ENCODE measurements at places on chromosomes 4 and X. TPM values are rescaled to one million over a fixed set of nuclear protein-coding genes. Genes with fewer than 3 reads are reported as not detected.
A peak's percentile ranks its signal among the peaks of the same experiment; 100 is the strongest.

The PABPC1L2A gene
- not detected for total RNA-seq

The FSTL5 gene
- not detected for total RNA-seq

The HTN1 gene
- not detected for total RNA-seq

The SPANXC gene
- not detected for total RNA-seq

The RBM46 gene
- not detected for total RNA-seq

The ATP1B4 gene
- not detected for total RNA-seq

The SMR3B gene
- total RNA-seq, result not detected

The SPON2 gene
- 0.32 TPM for total RNA-seq

The CFAP97 gene
- total RNA-seq, result 29.9 TPM

The PARM1 gene
- 0.07 TPM for total RNA-seq

The KIAA1210 gene
- total RNA-seq, result not detected

The HSFX4 gene
- not detected for total RNA-seq

DNA sequence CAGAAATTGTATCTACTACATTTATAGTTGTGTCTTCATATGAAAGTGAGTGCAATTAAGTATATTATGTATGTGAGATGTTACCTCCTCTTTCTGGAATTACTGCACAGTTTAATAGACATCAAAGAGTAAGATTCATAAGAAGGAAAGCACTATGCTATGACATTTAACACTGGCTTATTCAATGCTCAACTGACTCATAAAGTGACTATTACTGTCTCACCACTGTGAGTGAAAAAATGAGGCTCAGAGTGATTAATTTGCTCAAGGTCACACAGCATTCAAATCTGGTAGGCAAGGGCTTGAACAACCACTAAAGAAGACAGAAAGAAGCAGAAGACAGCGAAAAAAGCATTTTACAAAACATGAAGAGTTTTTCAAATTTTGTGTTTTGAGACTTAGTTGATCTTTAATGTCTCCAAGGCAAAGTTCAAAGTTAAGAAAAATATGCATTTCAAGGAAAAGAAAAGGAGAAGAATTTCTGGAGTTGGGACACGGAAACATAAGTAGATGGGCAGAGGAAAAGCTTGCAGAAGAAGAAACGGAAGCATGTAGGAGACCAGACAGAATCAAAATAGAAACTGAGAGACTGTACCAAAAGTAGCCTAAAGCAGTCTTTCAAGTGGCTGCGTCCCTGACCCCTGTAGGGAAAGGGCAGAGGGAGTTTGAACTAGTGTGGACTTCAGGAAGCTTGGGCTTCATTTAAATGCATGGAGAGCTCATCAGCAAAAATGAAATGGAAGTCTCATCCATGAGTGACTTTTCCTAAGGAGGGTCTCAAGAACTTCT lies 66.3 kb downstream of the KCNIP4 start:
- DNase-seq, result no peak

DNA sequence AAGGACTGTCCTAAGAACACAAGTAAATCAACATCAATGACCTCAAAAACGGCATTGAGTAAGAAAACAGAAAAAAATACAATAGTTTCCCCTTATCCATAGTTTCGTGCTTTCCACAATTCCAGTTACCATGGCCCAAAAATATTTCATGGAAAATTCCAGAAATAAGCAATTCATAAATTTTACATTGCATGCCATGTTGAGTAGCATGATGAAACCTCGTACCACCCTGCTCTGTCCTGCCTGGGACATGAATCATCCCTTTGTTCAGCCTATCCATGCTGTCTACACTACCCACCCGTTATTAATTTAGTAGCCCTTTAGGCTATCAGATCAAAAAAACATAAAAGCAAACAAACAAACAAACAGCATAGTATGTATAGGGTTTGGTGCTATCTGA lies 51.1 kb downstream of the KLF3 start:
- no peak for DNase-seq

GRCh38 chr4:1090036-1090435 lies 23.3 kb downstream of the RNF212 start:
- no peak for DNase-seq

- no peak for DNase-seq
Measured at GRCh38 chr4:73055241-73055897, 14.1 kb downstream of the COX18 start.

DNA sequence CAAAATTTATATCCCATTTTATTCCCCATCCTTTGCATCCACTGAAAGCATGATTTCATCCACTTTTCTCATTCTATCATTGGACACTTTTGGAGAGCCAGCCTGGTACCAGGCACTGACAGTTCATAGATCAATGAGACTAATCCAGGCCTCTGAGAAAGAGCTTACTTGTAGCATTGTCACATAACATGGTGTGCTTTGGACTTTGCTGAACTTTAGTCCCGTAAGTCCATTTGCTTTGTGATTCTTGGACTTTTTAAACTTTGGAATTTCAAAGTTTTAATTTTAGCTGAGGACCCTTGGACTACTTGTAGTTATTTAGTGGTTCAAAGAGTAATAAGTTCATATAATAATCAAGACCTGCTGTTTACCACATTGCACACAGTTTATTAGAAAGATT lies 11.5 kb downstream of the LIAS start:
- no peak for DNase-seq

- no peak for DNase-seq
Measured at GRCh38 chrX:24219320-24219719, 69.8 kb downstream of the ZFX start.

DNA sequence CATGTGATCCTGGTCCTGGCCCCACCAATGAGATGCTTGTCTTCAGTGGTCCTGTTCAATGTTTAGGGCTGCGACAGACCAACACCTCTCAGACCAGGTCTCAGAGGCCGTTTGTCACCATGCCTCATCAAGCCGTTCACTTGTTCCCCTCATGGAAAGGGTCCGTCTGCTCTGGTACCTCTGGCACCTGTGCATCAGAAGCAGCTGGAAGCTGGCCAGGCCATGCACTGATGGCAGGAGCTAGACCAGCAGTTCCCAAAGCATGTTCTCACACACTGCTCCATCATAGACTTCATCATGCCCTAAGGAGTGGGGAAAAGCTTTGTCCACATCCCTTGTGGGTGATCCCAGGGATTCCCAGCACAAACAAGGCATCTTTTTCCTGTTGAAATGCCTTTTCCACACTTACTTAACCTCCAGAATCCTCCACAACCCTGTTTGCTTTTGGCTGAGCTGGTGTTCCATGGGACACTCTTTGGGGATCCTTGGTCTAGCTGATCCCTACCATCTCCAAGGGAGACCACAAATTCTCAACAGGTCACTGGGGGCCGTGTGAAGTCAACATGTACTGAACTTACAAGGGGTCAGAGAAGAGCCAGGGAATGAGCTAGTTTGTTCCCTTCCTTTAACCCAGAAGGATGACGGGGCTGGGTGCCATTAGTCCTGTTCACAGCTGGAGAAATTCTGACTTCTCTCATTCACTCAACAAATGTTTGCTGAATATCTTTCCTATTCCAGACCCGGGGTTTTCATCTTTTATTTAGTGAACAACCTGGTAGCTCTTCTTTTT lies 21.8 kb downstream of the SH3TC1 start:
- DNase-seq, result no peak

- DNase-seq, result no peak
Measured at GRCh38 chrX:118128724-118129123, 12.1 kb upstream of the KLHL13 start.

GRCh38 chr4:130603043-130603442 lies 1507.1 kb downstream of the C4orf33 start:
- no peak for DNase-seq

GRCh38 chr4:1094336-1094690 lies 19.1 kb downstream of the RNF212 start:
- no peak for DNase-seq

GRCh38 chr4:184066584-184067300 lies 150.9 kb downstream of the ENPP6 start:
- DNase-seq, result no peak

DNA sequence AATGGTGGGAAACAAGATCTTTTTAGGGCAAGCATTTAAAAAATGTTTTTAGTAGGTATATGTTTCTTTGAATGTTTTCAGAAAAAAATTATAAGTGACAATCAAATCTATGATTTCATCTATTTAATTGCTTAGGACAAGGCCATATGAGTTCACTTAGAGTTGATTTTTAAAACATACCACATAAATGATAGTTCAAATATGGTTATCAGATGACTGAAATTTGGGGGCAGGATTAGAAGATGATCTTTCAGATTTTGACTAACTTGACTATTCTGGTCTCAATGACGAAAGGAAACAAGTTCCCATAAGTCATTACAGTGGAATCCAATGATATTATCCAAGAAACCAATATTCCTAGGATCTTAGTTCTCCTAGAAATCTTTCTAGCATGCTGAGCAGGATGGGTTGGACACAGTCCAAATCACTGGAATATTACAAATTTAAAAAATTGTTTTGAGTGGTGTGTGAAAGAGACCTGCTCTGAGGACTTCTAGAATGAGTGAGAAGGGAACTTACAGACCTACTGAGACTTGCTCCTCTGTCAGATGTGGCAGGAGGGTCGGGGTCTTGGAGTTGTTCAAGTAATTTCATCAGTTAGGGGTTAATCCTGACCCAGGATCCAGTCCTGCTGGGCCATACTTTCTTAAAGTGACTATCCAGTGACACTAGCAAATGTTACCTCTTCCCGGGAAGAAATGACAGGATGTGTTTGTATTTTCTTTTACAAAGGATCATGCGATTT lies 20.0 kb downstream of the RHOH start:
- DNase-seq, result no peak

GRCh38 chr4:185437809-185438208 lies 12.0 kb upstream of the UFSP2 start:
- no peak for DNase-seq

- no peak for DNase-seq
Measured at GRCh38 chr4:139813881-139814280, 148.3 kb downstream of the MGST2 start.

DNA sequence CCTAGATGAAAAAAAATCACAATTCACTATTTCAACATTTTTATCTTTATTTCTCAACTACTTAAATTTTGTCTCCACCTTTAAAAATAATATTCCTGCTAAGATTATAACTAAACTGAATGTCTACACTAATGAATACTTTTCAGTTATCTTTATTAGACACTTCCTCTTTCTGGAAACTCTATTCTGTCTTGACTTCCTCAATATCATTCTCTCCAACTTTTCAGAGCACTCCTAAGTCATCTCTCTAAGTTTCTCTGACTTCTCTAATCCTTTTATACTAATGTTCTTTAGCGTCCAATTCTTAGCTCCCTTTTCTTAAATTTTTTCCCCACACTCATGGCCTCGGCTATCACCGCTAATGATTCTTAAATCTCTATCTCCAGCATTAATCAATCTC lies 374.2 kb downstream of the FBXO8 start:
- DNase-seq, result no peak

- peak; percentile 76 for DNase-seq
Measured at GRCh38 chr4:109005523-109005922, 242.7 kb upstream of the ETNPPL start.

DNA sequence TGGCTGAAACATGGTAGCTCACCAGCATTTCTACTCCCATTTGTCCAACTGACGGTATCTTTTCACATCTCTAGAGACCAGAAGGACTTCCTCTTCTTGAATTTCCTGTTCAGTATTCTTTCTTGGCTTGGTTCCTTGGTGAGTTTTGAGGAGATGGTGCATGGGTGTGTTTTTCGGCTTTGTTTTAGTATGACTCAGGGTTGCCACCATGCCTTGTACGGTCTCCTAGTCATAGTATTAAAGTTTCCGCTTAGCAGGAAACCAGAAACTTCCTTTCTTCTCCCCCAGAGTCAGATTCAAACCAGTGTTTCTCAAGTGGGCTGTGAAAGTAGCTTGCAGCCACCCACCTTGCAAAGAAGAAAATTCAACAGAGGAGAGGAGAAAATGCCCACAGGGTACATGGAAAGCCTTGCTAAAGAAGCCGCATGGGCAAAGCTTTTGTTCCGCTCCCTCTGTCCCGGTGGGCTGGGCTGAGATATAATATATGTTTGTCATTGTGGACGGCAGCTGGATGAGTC lies 5.7 kb downstream of the CD99 start:
- peak; percentile 73 for DNase-seq

GRCh38 chr4:158496030-158496741 lies 25.5 kb upstream of the RXFP1 start:
- no peak for DNase-seq

DNA sequence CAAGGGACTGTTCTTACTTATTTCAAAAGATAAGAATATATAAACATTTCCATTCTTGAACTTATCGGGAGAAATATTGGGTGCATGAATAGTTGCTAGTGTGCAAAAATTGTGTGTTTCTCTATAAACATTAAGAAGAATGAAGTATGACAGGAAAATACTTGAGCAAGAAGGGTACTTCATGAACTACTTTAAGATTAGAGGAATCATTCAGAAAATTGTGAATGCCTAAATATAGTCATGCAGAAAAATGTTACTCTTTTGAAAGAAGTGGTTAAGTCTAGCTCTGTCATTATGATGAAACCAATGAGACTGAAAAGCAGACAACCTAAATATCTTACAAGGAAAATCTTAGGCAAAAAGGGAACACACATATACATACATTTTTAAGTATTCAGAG lies 207.8 kb upstream of the PCDH18 start:
- no peak for DNase-seq

DNA sequence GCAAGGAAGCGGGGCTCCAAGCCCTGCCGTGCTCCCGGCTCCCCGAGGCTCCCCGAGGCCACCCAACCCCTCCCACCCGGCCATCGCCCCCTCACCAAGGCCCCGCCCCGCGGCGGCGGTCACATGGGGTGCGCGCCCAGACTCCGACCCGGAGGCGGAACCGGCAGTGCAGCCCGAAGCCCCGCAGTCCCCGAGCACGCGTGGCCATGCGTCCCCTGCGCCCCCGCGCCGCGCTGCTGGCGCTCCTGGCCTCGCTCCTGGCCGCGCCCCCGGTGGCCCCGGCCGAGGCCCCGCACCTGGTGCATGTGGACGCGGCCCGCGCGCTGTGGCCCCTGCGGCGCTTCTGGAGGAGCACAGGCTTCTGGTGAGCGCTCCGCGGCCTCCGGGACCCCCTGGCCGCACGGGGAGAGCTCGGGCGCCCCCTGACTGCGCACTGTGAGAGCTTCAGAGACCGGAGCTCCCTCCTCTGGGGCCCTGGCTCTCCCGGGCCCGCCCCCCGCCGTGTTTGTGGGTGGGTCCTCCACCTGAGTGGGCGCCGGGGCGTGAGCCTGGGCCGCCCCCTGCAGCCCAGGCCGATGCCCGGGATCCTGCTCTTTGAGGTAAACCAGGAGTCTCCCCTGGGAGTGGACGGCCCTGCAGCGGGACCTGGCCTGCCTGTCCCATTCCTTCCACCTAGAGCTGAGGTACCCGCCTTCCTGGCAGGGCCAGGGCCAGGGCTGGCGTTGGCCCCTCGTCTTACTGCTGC lies at the start of gene IDUA:
Gene IDUA (plus strand): TSS at position 166 of the 745 bp plus-strand sequence. CDS start 41 bp downstream, at position 207.
- no peak for DNase-seq

DNA sequence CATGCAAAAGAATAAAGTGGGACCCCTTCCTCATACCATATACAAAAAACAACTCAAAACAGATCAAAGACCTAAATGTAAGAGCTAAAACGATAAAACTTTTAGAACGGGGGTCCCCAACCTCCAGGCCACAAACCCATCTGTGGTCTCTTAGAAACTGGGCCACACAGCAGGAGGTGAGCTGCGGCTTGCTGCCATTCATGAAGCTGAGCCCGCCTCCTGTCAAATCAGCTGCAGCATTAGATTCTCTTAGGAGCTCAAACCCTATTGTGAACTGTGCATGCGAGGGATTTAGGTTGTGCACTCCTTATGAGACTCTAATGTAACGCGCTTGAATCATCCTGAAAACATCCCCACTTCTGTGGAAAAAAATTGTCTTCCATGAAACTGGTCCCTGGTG lies 7.0 kb upstream of the GATA1 start:
- no peak for DNase-seq
